Progenitor cell of endocrine pancreas (in vitro differentiated cells): ENCODE measurements at places on chromosomes 6 and 20.

- no peak for DNase-seq
Measured at GRCh38 chr6:77740380-77740779, 87.5 kb downstream of the MEI4 start.

DNA sequence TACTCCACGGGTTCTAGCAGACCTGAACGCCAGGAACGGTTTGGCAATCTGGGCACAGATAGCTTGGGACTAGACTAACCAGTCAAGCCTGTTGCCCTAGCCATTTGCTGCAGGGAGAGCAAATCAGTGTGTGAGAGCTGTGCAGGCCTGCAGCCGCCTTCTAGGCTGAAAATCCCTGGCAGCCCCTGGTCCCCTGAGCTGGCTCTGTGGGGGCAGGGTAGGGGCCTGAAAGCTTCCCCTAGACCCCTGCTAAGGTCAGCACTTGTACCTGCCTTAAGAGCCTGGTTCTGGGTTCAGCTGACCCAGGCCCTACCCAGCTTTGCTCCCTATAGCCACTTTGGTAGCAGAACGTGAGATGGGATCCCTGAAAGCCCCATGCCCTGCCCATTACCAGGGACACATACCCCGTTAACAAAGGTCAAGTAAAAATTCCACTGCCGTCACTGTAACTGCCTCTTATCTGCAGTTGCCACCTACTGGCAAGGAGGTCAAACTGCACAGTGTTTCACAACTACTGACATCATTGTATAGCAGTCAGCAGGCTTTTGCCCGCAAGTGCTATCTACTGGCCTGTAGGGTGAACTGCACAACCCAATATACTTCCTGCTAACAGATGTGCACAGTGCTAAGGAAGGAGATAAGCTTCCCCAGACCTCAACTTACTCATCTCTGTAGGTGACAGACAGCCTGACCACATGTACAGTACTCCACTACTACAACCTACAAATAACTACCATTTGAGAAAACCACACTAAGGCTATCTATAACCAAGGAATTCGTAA lies 95.1 kb upstream of the OLIG3 start:
- no peak for DNase-seq

GRCh38 chr6:107543088-107543487 lies 53.2 kb downstream of the SOBP start:
- no peak for DNase-seq

DNA sequence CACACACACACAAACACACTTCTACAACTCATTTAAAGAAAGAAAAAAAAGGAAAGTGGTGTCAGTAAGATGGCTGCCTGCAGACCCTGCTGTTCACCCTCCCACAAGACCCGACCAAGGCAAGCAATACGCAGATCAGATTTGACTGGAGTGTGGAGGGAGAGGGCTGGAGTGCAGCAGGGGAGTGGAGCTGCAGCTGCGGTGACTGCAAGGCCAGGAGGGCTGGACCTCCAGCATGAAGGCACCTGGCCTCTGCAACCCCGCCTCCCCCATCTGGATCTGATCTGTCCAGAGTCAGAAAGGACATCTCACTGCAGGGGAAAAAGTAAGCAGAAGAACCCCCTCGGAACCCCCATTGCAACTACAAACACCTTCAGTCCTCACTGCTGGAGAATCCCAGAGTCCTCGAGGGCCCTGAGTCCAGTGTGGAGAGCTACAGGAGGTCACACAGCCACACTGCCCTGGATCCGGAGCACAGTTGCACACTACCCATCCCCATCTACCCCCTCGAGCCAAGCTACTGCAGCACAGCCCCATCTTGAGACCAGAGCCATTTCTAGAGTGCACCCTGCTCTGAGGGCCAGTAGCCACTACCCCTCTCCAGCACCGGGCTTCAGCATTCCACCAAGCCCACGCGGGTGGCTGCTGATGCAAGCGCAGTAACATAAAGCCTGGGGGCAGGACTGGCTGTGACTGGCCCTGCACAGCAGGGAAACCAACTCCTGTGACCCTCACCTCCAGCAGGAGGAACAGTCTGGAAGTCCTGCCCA lies 41.9 kb upstream of the SRSF6 start:
- DNase-seq = no peak

- DNase-seq = no peak
Measured at GRCh38 chr20:32606107-32606506, 21.0 kb upstream of the NOL4L start.

DNA sequence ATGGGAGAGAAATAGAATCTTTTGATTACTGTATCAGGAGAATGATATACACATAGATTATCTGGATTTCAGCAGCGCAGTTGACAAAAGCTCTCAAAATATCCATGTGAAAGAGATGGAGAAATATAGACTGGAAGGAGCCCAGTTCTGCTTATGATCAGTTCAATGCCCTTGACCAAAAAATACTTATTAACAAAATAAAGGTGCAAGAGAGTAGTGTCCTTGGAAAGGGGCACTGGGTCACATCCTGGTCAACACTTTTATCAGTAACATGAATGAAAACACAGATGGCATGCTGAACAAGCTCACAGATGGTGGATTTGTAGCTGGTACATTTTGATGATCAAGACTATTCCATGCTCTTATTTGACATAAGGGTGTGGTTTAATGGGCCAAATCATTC lies 63.9 kb upstream of the PLEKHG1 start:
- no peak for DNase-seq

- DNase-seq = no peak
Measured at GRCh38 chr20:61730631-61731362, 334.9 kb downstream of the TAF4 start.

GRCh38 chr6:24882295-24882694 lies 53.5 kb downstream of the RIPOR2 start:
- no peak for DNase-seq

DNA sequence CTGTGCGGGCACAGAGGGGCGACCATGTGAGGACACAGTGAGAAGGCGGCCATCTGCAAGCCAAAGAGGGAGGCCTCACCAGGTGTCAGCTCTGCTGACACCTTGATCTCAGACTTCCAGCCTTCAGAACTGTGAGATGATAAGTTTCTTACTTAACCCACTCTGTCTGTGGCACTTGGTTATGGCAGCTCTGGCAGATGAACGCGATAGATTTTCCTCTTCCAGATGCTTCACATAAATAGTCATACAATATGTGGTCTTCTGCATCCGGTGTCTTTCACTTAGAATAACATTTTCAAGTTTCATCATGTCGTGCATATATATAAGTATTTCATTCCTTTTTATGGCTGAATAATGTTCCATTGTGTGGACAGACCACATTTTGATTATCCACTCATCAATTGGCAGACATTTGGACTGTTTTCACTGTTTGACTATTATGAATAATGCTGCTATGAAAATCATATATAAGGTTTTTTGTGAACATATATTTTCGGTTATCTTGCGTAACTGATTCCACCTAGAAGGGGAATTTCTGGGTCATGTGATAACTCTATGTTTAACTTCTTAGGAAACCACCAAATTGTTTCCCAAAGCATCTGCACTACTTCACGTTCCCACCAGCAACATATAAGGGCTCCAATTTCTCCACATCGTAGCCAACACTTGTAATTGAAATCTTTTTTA lies 30.2 kb downstream of the PRR18 start:
- DNase-seq = no peak

GRCh38 chr6:43578748-43579147 lies 2.8 kb downstream of the POLH start:
- no peak for DNase-seq

GRCh38 chr20:32559753-32560380 lies 25.3 kb downstream of the NOL4L start:
- DNase-seq = no peak

DNA sequence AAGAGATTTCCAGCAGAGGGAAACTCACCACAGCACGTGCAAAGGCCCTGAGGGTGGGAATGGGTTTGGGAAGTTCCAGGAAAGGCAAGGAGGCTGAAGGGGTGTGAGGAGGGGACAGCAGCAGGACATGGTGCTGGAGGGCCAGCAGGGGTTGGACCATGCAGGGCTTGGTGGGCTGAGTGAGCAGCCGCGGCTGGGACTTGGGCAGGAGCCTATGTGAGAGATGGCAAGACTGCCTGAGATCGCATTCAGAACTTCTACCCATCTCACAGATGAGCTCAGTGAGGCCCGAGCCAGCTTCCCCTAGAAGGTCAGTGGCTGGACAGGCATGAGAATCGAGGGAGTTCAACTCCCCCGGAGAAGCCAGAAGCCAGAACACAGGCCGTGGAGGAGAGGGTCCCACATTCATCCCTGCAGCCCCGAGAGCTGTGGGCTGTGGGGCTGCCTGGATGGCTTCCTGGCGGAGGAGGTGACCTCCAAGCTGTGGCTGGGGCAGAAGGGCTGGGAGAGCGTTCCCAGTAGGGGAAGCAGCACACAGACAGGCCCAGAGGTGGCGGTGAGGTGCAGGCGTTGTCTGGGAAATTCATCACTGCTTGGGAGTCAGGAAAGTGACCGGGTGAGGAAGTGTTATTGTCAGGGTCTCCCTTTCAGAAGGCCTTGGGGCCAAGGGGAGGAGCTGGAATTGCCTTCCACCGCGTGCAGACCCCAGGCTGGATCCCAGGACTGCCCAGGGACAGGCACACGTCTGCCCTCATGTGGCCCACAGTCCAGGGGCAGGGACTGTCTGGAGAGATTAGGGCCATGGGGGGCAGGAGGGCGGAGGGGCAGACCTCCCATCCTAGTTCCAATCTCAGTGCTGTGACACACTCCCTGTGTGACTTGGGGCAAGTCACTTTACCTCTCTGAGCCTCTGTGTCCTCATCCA lies 103.8 kb downstream of the CEBPB start:
- DNase-seq = no peak

DNA sequence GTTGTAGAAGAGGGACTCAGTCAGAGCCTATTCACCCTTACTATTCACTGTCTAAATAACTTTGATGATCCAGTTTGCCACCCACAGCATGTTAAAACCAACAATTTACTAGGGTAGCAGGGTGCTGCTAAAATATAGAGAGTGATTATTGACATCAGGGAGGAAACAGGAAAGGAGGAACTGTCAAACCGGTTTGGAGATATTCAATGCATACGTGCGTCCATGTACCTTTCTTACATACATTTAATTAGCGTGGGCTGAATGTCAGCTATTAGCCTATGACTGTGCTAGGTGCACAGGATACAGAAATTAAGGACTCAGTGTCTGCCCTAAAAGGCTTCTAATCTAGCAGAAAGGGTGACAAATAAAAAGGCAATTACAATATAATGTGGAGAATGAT lies 57.2 kb downstream of the IL20RA start:
- DNase-seq = no peak

DNA sequence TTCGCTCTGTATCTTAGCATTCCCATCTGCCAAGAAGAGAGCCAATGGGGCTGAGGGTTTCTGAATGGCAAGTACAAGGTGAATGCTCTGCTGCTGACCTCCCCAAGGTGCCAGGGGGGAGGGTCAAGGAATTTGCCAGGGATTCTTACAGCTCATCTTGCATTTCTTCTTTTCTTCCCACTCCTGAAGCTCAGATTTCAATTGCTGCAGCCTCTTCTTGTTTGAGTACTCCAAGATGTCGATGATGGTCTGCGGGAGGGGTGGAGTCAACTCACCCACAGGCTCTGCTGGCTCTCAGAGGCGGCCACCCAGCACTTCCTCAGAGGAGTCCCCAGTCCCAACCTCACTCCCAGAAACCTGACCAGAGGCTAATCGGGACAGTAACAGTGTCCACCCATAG lies 12.4 kb downstream of the C20orf96 start:
- DNase-seq = no peak

DNA sequence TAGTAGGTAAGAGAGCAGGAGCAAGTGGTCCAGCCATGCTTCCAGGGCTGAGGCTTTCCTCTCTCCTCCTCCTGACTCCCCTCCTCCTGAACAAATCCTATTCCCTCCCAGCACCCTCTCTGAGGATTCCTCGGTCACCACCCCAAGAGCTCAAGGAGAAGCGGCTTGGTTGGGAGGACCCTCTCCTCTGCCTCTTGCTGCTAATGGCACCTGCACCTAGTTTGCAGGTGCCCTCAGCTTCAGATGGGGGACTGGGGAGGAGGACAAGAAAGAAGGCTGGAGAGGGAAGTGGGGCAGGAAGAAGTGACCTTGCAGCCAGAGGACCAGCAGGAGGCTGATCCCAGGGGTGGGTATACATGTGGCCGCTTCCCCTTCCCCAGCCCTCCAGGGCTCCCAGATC lies 17.5 kb downstream of the NCR2 start:
- no peak for DNase-seq

DNA sequence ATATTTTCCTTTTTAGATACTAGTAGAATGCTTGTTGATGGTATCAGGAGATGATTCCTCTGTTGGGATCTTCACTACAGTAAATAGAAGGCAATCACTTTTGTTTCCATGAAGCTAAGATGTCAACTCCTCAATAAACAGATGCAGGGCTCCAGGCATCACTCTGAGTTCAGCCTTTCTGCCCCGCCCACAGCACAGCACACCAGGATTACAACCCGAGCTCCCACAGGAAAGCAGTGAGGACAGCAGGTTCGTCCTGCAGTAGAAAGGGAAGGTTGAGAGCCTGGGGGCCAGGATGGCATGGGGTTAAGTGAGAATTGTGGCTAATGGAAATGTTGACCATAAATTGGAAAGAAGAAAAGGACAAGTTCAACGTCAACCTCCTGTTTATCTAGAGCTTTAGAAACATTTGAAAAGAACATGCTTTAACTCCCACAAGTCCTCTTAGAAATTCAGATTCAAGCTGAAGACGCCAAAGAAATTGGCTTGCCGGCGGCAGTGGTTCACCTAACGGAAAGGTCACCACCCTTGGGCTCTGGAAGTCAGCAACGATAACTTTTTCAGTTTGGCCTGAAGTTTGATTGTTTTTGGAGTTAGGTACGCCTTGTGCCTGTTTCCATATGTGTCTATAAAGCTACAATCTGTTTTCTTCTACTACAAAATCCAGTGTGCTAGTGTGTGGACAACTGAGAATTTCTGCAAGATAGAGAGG lies 144.4 kb upstream of the PDE10A start:
- DNase-seq = no peak

DNA sequence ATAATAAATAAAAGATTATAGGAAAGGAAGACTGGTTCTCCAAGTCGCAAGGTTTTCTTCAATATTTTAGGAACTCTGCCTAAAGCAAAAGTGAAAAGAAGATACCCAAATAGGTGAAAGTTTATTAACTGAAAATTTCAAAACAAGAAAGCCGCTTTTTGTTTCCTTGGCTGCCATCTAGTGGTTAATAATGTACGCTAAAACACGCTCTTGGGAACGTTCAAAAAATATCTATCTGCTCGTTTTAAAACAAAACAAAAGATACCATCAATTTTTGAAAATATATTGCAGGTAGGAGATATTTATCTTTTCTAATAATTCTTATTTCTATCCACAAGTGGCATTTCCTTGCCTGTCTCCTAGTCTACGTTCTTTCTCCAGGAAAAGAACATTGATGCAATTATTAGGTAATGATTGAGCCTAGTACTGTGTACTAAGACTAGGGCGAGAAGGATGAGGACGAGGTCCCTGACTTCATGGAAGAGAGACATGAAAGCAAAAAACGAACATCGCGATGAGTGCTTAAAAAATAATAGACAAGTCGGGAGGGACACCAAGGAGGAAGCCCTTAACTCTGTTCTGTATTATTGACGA lies 97.2 kb downstream of the SPTLC3 start:
- no peak for DNase-seq

DNA sequence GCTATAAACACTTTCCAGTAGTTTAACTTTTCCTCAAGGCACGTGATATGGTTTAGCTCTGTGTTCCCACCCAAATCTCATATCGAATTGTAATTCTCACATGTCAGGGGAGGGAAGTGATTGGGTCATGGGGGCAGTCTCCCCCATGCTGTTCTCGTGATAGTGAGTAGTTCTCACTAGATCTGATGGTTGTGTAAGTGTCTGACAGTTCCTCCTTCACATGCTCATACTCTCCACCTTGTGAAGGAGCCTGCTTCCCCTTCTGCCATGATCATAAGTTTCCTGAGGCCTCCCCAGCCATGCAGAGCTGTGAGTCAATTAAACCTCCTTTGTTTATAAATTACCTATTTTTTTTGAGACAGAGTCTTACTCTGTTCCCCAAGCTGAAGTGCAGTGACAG lies 127.9 kb downstream of the DTNBP1 start:
- DNase-seq = no peak

- DNase-seq = no peak
Measured at GRCh38 chr6:109788687-109789086, 97.6 kb downstream of the FIG4 start.
